ENCODE measurements at places on chromosomes 11 and 22. TPM values are rescaled to one million over a fixed set of nuclear protein-coding genes. Genes with fewer than 3 reads are reported as not detected.

- DNase-seq: no peak
Measured at GRCh38 chr11:76376746-76377558, 4.0 kb downstream of the THAP12 start.

The C11orf86 gene
- not detected for polyA plus RNA-seq

The FOLH1 gene
- polyA plus RNA-seq: 23.8 TPM

DNA sequence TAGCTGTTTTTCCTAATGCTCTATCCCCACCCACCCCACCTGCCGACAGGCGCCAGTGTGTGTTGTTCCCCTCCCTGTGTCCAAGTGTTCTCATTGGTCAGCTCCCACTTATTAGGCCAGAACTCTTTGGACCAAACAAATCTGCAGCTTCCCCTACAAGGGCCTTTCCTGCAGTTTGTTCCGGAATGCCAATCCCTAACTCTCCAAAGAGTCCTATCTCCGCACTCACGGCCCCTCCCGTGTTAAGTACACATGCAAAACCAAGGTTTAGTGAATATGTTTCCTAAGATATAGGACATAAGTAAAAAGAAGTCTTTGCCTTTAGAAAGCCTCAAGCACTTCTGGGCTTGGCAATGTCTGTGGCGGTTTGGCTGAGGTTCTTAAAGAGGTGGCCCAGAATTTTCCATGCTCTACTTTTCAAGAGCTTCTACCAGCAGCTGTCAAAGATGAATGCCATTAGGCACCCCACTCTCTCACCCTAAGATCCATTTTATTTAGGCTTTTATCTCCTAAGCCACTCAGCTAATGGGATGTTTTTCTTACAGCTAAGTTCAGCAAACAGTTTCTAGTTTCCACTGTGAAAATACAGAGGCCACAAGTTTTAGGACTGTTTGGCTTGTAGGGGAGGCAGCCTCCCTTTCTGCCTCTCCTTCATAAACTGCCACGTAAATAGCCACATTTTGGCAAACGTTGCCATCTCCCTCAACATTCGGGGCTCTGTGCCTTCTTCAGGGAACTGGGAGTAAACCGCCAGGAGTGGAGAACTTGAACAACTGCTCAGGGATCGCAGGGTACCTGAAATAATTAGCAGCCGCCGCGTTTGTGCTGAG, 1.6 kb downstream of the CD59 start:
- DNase-seq: peak; percentile 47

DNA sequence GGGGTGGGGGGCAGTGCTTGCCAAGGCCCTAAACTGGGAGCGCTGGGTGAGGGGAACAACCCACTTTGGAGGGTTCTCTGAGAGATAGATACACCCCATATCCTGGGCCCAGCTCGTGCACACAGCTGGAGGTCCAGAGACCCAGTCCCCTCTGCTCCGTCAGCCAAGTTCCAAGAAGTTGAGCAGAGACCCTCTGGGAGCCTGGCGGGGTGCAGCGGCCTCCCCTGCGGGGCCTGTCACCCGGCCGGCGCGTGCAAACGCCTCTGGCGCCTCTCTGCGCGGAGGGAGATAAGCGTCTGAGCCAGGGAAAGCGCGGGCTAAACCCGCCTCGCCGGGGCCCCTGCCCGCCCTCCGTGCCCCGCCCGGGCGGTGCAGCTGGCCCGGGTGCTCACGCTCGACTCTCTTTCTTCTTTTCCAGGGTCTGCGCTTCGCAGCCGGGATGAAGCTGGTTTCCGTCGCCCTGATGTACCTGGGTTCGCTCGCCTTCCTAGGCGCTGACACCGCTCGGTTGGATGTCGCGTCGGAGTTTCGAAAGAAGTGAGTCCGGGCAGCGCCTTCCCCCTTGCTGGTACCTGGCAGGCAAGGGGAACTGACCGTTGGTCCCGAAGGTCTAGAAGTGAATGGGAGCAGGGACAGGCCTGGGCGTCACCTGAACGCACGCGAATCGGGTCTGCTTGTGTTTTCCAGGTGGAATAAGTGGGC, 540 bp downstream of the ADM start:
- no peak for DNase-seq

The CSNK2A3 gene
- 1.0 TPM for polyA plus RNA-seq

The CHADL gene
- polyA plus RNA-seq: 3.0 TPM

DNA sequence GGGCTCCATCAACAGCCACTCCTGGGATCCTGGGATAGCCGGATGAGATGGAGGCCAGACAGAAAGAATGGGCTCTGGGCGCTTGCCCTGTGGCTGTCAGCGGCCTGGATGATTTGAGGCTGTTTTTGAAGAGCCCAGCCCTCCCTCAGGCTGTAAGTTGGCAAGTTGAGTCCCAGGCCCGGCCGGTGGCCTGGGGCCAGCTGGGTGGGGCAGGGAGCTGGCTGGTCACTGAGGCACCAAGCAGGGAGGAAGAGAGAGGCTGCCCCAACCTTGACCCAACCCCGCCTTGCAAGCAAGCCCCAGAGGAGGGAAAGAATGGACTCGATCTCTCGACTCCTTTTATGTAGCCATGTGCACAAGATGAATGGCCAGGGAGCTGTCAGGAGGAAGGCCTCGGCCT, 34.9 kb downstream of the RIBC2 start:
- peak; percentile 47 for DNase-seq

DNA sequence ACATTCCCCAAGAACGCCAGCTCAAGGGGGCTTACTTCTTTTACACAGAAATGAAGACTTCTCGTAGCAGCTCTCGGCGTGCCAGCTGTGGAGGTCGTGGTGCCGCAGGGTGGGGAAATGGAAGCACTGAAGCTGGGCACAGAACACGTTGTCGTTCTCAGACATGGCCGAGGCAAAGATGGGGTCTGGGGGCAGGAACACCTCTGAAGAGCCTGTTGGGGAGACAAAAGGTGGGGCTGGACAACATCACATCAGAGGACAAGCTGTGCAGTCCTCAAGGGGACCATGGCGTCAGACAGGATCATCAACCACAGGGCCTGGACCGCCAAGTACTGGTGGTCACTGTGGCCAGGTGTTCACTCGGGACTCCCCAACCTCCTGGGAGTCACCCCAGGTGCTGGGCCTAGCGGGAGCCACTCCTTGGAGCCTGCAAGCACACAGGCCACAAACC, 65.2 kb downstream of the DGCR2 start:
- no peak for DNase-seq

DNA sequence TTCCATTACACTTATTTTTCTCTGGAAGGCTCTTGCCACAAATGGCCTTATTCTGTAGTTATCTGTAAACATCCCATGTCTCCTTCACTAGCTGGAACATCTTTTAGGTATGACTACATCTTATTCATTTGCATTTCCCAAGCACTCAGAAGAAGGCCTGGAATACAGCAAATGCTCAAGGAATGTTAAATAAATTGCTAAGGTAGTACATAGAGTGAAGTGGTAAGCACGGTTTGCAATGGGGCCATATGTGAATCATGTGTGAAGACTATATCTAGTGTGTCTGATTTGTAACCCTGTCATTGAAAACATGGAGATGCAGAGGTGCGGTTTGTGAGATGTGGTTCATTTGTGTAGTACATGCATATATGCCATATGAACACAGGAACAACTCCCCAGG, 33.5 kb downstream of the GDPD4 start:
- no peak for DNase-seq

The GDPD4 gene
- 0.59 TPM for polyA plus RNA-seq

The DEUP1 gene
- 3.4 TPM for polyA plus RNA-seq

GRCh38 chr11:59667812-59668187, 1.0 kb downstream of the PATL1 start:
- DNase-seq: no peak

The DSCAML1 gene
- polyA plus RNA-seq: 0.85 TPM

DNA sequence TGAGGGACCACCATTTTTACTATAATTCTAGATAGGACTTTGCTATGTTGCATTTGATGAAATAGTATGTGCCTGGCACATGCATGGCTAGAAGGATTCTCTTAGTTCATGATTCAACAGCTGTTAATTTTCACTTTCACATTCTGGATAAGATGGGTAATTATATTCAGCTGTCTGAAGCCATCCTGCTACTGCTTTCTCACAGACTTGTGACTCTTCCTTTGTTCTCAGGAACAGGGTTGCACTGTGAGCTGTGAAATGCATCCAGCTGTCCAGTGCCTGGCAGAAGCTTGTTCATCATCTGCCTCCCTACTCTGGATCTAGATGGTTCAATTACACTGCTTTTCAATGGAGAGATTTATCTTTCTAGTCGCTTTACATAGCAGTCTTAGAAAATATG, 610.1 kb upstream of the ANO5 start:
- DNase-seq: no peak

The MGAT3 gene
- polyA plus RNA-seq: 17.1 TPM

GRCh38 chr11:11822946-11823345, 18.8 kb upstream of the USP47 start:
- no peak for DNase-seq

DNA sequence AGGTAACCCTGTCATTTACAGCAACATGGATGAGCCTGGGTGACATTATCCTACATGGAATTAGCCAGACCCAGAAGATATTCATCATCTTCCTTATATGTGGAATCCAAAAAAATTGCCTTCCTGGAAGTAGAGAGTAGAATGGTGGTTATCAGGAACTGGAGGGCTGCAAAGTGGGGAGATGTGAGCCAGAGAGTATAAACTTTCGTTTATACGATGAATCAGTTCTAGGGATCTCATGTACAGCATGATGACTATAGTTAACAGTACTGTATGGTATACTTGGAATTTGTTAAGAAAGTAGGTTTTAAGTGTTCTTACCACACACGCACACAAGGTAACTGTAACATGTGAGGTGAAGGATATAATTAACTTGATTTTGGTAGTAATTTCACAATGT, 79.1 kb downstream of the TBC1D22A start:
- no peak for DNase-seq

DNA sequence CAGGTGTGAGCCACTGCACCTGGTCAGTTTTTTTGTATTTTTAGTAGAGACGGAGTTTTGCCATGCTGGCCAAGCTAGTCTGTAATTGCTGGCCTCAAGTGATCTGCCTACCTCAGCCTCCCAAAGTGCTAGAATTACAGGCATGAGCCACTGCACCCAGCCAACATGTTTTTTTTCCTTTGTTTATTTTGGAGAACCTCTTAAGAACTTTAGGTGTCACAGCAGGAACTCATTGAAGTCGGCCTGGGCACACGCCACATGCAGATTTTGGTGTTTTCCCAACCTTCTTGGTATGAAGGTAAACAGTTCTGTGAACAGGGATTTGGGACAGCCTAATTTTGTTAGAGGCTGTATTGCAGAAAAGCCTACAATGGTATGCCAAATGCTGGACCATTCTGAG, 9.4 kb downstream of the DIXDC1 start:
- DNase-seq: no peak

DNA sequence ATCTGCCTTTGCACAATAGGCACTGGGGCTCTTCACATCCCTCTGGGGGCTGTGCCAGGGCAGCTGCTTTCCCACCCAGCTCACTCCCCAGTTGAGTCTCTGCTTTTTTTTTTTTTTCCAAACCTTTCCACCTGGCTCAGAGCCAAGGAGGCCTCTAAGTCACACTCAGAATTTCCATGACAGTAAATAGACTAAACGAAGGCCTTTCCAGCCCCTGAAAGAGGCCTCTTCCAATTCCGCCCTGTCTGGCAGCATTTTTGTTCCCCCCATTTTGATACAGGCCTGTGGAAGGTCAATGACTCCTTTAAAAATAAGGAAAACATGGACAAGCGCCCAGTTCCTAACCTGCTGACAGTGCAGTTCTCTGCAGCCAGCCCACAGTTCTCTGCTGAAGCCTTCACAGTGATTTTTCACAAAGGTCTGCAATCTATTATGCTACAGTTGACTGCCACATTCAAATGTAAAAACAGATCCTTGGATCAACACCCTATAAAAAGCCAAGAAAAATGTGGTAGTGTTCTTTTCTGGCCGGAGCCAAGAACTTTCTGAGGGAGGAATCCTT, 107.5 kb upstream of the SESN3 start:
- peak; percentile 94 for DNase-seq

- no peak for DNase-seq
Measured at GRCh38 chr22:36331306-36331911, 56.4 kb downstream of the MYH9 start.

DNA sequence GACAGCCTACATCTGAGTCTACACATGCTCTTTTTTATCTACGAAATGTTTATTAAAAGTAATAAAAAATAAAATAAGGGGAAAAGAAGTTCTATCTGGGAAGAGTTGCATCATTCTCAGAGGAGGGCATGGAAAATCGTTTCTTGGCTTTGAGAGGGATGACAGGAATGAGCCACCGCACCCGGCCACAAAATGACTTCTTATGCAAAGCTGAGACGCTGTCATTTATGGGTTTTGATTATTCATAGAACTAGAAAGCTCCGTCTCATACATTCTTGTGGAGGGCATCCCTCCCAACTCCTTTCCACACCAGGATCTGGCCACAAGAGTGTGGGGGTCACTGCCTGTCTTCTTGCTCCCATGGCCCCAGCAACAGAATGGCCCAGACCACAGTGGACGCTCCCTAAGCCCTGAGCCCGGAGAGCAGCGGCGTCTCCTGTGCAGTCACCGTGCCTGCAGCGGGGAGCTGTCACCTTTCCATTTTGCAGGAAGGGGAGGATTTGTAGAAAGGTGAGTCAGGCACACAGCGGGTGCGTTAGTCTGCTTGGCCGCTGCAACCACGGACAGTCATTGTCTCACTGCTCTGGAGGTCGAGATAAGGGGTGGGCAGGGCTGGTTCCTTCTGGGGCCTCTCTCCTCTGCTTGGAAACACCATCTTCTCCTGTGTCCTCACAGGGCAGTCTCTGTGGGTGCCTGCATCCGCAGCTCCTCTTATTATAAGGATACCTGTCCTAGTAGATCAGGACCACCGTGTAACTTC, 1388.7 kb downstream of the BRD1 start:
- no peak for DNase-seq

DNA sequence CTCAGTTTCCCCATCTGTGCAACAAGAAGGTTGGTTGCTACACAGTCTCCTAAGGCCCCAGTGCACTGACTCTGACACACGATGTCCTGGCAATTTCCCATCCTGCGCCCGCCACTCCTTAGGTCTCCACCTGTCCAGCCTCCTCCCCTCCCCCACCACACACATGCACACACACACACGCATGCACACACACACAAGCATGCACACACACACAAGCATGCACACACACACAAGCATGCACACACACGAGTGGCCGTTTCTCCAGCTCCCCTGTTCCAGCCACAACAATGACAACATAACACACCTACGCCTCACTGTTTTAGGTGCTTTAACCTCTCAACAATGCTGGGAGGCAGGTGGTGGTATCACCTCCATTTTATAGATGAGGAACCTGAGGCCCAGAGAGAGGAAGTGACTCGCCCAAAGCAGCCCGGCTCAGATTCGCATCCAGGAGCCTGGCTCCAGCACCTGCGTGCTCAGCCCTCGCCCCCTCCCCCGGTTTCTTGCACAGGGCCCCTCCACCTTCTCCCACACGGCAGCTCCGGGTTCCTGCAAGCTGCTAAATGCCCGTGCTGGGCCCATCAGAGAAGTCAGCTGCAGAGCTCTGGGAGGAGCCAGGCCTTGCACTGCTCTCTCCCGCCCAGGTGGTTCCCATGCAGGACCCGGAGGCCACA, 13.0 kb downstream of the CYTH4 start:
- no peak for DNase-seq
